CD4-positive, alpha-beta T cell treated with Interleukin-1 beta for 1 hour (primary cell): ENCODE measurements at places on chromosomes 4 and X.

- DNase-seq, result peak; percentile 31
Observed at GRCh38 chrX:78327370-78328086, at the start of gene CYSLTR1. TSS of gene CYSLTR1 (minus strand) at chrX:78327611. CDS start at chrX:78273746, 53,865 bp downstream.

- DNase-seq, result peak; percentile 12
Observed at GRCh38 chrX:129980540-129981199, 1.8 kb upstream of the BCORL1 start.

DNA sequence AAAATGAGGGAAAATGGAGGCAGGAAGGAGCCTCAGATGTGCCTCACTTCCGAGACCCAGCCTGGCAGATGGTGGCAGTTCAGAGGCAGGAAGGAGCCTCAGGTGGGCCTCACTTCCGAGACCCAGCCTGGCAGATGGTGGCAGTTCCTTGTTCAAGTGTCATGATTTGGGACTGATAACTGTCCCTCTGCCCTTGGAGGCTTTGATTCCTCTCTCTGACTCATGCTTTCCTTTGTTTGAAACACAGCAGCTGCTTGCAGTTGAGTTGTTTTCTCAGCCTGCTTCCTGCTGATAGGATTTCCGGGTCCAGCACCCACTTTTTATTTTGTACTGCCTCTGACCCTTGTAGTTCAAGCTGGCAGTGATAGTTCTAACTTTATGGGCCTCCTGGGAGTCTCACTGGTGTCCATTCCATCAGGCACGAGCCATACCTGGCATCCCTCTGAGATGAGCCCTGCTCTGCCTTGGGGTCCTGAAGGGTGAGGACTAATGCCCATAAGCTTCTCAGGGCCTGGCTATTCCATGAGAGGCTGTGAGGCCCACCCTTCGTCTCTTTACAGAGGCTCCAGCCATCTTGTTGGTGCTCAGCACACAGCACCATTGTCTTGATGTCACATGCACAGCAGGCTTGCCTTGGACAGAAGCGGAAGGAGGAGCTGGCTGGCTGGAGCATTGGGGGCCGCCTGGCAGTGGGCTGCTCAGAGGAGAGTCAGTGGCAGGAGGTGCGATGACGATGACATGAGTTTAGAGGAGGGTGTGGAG lies 13.0 kb downstream of the RGS12 start:
- no peak for DNase-seq

- DNase-seq, result no peak
Observed at GRCh38 chrX:10984213-10984612, 126.9 kb upstream of the HCCS start.

DNA sequence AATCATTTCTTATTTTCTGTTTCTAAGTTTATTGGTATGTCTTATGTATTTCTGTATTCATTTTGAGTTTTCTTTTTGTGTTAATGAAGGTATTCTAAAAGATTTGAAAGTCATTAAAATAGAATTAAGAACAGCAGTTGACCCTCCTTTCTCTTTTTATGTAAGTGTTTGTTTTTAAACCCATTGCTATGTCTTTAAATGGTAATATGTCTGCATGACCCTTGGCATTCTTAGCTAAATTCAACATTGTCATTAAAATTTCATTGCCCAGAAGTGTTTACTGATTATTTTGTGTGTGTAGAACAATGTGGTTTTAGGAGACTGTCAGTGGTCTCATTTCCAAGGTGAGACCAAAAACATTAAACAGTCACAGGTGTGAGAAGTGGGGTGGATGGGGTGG lies 197.8 kb downstream of the PCDH7 start:
- no peak for DNase-seq

DNA sequence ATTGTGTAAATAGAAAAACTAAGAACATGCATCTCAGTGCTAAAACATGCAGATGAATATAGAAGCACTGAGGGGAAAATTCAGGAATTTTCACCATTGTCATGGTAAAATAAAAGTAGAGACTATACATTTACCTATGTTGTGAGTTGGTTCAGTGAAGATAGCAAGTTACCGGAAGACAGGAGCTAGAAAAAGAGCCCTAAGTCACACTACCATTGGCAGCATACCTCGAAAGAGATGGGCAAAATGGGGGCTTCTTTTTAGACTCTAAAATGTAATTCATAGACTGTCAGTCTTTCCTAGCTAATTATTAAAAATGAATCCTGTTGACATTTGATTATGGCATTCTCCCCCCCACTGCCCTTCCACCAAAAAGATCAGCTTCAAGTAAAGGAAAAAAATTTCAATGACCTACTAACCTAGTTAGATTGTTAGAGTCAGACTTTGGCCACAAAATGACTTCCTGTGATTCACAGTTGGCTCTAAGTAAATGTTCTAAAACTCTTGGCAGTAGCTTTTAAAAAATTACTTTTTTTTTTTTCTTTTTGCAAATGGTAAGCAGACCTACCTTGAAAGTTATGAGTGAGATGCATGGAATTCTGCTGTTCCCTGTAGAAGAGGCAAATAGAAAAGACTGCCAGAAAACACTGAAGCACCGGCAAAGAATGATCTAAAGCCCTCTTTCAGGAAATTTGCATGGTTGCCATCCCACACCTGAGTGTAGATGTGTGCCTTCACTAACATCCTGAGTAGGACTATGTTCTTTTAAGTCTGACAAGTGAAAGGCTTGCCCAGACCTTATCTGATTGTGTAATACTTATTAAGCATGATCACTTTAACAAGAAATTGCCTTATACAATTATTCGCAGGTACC lies 26.4 kb upstream of the ARSJ start:
- DNase-seq, result no peak

DNA sequence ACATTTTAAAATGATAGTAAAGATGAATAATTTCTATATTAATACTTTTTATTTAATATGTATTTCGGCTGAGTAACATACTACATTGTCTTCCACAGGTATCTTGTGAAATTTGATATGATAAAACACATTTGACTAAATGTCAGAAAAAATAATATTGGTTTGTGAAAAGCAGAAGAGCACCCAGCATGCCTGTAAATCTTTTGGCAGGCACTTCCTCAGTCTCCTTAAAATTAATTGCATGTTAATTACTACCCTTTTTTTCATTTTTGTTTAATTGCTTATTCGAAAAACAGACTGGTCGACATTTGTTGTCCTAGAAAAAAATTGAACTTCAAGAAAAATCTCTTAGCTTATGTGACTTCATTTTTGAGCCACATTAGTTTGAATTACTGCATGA lies 40.6 kb downstream of the CLCN3 start:
- DNase-seq, result no peak

- no peak for DNase-seq
Observed at GRCh38 chrX:153488231-153488914, 6.4 kb upstream of the BGN start.

GRCh38 chr4:120403296-120403695 lies 336.6 kb upstream of the MAD2L1 start:
- no peak for DNase-seq

DNA sequence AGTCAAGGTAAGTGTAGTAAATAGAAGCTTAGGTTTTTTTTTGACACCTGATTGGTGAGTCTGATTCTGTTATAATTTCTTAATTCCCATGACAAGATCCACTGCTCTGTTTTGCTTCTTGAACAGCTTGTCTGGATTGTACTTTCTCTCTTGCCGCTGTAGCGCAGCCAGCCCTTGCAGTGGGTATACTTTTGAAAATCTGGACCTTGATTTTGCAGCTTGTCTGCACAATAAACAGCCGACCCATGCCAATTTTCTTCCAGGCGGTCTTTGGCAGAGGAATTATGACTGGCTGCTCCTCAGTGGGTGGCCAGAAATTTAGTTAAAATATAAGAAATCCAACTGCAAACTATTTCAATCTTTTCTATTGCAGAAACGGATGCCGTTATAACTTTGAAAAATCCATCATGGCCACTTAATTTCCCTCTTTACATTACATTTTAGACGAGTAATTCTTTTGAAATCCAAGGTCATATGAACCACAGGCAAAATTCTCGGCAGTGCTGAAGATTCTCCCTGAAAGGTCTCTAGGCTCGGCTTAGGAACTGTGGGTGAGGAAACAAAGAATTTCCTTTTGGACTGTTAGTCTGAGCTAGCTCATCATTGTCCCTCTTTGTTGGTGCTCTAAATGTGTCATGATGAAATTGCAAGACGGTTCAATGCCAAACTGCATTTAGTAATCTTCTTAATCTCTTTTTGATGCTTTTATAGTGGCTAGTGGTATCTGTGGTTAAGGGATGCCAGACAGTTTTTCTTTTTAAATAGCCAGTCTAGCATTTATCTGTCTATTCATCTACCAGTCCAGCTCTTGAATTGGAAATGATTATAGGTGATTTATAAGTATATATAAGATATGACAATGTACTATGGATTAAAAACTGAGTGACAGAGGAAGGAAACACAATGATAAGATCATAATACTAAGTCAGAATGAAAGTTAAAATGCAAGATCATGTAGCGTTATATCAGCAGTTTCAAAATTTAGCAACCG lies 31.5 kb upstream of the PTTG2 start:
- DNase-seq, result no peak

- no peak for DNase-seq
Observed at GRCh38 chrX:136453771-136454170, 34.0 kb upstream of the BRS3 start.

- DNase-seq, result no peak
Observed at GRCh38 chr4:184715526-184715925, 18.4 kb downstream of the CENPU start.

DNA sequence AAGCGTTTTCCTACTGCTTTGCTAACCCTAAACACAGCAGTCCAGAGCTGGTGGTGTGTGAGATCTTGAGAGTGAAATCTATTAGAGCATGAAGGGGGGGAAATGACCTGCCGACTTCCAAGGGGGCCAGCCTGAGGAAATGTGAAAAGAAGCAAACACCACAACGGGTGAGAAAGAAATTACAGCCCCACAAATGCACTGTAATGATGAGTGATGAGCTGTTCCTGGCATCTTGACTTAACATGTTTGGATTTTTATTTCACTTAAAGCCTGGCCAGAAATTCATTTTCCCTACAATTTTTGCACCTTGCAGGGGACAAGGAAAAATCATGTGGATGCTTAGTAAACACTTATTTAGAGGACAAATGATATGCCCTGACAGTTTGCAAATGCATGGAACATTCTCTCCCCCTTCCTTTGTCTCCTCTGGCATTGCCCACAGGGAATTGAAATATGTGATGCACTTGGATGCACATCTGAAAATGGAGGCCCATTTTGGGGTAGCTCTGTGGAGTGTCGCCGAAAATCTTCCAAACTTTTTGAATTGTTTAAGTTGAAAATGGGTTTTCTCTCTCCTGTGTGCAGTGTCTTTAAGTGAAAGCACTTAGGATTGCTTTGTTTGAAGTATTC lies 84.3 kb upstream of the TMEM150C start:
- no peak for DNase-seq

- DNase-seq, result no peak
Observed at GRCh38 chrX:14062524-14062923, 32.8 kb upstream of the GEMIN8 start.

DNA sequence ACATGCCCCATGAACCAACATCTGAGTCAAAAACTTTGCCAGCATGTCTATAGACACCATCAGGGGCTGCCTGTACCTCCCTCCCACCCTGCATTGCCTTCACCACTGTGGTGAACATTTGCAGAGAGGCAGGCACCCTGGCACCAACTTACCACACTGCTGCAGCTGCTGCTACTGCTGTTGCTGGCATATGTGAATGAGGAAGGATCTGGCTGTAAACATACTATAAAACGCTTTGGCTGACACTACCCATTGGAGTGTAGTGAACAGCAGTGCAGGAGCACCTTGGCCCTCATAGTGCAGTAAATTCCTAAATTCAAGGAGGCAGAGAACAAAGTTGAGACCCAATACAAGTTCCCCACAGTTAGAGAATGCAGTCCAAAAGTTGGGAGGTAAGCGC lies 90.6 kb upstream of the SPIN4 start:
- DNase-seq, result no peak

GRCh38 chr4:77025643-77026321 lies 50.0 kb downstream of the CCNI start:
- no peak for DNase-seq

DNA sequence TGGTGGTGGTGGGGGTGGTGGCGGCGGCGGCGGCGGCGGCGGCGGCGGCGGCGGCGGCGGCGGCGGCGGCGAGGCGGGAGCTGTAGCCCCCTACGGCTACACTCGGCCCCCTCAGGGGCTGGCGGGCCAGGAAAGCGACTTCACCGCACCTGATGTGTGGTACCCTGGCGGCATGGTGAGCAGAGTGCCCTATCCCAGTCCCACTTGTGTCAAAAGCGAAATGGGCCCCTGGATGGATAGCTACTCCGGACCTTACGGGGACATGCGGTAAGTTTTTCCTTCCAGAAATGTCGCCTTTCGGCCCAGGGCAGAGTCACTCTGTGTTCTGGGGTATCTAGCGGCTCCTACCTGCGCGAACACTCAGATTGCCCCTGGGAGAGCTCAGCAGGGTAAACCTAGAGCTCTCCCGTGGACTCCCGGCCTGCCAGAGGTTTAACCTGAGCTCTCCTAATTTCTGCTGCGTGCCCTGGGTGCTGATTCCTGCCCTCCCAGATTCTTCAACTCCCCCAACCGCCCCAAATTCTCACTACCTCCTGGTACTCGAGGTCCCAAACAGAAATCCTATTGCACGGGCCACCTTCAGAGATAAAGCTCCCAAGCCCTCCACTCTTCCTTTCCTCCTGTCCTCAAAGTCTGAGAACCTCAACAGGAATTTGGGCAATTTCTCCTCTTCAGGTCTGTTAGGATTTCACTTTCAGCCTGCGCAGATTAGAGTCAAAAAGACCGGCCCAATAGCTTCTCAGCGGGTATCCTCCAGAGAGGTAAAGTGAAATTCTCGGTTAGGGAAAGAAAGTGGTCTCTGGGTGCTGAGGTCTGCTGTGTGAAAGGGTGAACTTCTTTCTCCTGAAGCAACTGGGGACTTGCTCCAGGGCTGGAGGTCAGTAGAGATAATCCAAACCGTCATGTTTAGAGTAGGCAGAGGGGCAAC lies 2.9 kb downstream of the AR start:
- DNase-seq, result no peak

GRCh38 chrX:1593286-1594271 lies 2.2 kb downstream of the AKAP17A start:
- DNase-seq, result no peak

DNA sequence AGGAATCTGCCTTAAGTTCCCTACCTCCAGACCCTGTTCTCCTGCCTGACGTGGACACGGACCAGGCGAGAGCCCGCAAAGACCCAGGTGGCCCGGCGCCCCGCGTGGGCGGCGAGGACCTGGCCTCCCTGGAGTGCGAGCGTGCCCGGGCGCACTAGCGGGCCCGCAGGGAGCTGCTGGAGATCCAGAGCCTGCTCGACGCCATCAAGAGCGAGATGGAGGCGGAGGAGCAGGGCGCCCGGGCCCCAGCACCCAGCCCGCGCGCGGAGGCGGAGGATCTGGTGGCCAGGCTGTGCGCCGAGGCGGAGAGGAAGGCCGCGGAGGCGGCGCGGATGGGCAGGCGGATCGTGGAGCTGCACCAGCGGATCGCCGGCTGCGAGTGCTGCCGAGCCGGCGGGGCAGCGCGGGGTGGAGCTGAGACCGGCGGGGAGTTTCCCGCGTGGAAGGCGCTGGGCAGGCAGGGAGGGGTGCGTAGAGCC lies 18.2 kb downstream of the MRFAP1 start:
- peak; percentile 65 for DNase-seq

GRCh38 chr4:35900286-35901243 lies 343.7 kb downstream of the ARAP2 start:
- no peak for DNase-seq
